ENCODE measurements at places on chromosomes 7 and 10.

GRCh38 chr10:62961951-62962523 lies 145.9 kb upstream of the EGR2 start:
- DNase-seq, result no peak

DNA sequence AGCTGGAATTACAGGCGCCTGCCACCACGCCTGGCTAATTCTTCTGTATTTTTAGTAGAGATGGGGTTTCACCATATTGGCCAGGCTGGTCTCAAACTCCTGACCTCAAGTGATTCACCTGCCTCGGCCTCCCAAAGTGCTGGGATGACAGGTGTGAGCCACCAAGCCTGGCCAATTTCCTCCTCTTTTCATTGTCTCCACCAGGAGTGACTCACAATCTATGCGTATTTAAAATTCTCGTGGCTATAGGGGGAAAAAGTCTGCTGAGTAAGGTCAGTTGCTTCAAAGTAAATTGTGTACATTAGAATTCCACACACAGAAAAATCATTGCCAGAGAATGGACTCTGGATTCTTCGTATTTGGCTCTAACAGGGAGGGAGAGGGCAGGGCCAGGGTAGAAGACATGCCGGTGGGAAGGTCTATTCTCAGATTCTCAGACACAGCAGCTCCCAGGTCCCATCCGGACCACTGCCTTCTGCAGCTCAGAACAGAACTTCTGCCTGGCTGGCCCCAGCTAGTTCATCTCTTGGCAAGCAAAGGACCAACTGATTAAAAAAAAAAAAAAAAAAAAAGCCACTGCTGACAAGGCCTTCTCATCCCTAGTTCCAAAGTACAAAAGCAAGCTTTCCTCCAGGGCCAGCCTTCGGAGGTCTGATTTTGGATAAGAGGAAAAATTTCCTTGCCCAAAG lies 22.2 kb downstream of the PSPH start:
- no peak for DNase-seq

DNA sequence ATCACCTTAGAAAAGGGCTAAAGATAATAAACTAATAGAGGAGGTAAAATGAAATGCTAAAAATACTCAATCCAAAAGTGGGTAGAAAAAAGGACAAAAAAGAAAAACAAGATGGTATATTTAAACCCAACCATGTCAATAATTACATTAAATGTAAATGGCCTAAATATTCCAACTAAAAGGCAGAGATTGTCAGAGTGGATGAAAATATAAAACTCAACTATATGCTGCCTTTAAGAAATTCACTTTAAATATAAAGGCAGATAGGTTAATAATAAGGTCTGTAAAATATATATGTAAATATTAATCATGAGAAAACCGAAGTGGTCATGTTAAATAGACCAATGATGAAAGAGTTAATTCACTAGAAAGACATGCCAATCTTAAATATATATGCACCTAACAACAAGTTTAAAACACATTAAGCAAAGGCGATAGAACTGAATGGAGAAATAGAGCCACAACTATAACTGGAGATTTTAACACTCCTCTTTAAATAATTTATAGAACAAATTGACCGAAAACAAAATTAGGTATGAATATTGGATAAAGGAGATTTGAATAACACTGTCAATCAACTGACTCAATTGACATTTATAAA lies 159.4 kb downstream of the PLPP4 start:
- DNase-seq, result no peak

GRCh38 chr7:13801669-13802068 lies 187.8 kb downstream of the ETV1 start:
- no peak for DNase-seq

GRCh38 chr10:6597478-6597877 lies 17.4 kb upstream of the PRKCQ start:
- DNase-seq, result no peak

DNA sequence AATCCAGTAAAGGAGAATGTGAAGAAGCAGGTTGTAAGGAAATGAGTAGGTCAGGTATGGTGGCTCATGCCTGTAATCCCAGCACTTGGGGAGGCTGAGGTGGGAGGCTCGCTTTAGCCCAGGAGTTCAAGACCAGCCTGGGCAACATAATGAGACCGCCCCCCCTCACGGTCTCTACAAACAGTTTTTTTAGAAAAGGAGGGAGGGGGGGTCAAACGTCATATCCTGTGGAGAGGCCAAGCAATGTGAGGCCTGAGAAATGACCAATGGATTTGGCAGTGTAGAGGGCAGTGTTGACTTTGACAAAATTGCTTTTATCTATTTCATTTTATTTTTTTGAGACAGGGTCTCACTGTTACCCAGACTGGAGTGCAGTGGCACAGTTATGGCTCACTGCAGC lies 2.3 kb upstream of the DNAJB12 start:
- DNase-seq, result no peak

GRCh38 chr10:93947524-93947923 lies 46.2 kb upstream of the PLCE1 start:
- DNase-seq, result no peak

DNA sequence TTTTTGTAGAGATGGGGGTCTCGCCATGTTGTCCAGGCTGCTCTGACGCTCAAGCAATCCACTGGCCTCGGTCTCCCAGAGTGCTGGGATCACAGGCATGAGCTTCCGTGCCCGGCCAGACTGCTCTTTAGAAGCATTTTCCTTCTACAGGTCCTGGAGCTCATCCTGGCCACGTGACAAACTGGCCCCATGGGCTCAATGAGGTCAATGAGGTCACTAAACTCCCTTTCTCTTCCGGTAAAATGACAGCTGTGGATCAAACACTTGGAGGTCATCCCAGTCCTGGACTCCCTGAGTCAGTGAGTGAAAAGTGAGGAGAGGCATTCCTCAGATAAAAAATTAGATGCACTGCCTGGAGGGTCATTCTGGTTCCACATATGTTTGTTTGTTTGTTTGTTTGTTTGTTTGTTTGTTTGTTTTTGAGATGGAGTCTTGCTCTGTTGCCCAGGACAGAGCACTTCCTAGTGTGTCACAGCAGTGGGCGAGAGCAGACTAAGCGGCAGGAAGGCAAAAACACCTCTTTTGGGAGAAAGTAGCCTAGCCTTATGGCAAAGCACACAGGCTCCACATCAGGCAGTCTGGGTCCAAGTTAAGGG lies 134.9 kb downstream of the TNS3 start:
- no peak for DNase-seq

GRCh38 chr10:50592961-50593418 lies 30.8 kb downstream of the SGMS1 start:
- DNase-seq, result no peak

- DNase-seq, result no peak
Observed at GRCh38 chr10:7717767-7718166, 14.7 kb downstream of the ITIH2 start.

GRCh38 chr7:142932386-142933091 lies 1.0 kb downstream of the TRPV5 start:
- no peak for DNase-seq

- DNase-seq, result no peak
Observed at GRCh38 chr7:102425639-102426267, 7.6 kb upstream of the ORAI2 start.

GRCh38 chr7:36015733-36016132 lies 137.3 kb upstream of the EEPD1 start:
- DNase-seq, result no peak

- DNase-seq, result no peak
Observed at GRCh38 chr7:51233374-51233773, 83.2 kb downstream of the COBL start.

Data from BE2C (cell line).